ENCODE measurements at places on chromosomes 11 and 22.

DNA sequence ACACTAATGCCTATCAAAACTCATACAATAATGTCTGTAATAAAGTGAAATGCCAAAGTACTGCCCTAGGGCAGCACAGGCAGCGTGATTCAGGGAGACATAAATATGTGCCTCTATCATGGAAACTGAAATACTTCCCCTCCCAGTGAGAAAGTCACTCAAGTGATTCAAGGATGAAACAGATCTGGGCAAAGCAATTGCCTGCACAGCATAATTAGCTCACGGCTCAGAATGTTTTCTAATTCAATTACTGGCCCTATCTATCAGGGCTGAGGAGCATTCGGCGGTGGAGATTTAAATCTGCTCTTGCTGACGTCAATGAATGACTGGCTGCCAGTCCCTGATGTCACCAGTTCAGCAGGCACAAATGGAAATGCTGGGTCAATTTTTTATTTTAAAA lies 27.7 kb upstream of the PPP2R1B start:
- no peak for DNase-seq

DNA sequence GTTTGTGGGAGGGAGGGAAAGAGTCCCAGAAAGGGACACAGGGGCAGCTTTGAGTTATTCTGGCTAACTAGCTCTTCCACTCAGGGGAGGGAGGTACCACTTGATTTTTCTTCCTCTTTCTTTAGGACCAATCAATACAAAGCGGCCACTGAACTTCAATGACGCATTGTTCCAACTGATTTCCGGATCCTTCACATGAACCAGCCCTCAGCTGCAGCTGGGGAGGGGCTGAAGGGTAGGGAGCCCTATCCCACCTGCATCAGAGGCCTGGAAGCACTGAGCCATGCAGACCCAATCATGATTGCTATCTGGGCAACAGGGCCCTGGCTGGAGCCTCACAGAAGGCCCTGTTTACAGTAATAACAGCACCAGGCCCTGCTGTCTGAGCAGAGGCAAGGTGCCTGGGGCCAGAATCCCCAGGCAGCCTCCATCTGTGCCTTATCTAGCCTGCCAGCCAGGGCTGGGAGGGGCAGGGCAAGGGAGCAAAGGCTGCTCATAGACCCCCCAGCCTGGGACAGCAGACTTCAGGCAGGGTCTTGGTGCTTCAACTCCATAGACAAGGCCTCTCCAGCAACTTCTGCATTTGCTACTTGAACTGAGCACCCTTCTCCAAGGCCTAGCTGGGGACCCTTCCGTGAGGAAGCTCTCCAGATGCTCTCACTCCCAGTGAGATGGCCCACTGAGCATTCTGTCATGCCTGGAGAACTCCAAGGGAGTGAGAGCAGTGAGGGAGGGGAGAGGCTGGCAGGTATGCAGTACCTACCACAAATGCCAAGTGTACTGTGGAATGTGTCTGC lies 22.5 kb downstream of the CLPB start:
- no peak for DNase-seq

- DNase-seq = no peak
Measured at GRCh38 chr11:60930394-60930793, 6.1 kb downstream of the TMEM132A start.

DNA sequence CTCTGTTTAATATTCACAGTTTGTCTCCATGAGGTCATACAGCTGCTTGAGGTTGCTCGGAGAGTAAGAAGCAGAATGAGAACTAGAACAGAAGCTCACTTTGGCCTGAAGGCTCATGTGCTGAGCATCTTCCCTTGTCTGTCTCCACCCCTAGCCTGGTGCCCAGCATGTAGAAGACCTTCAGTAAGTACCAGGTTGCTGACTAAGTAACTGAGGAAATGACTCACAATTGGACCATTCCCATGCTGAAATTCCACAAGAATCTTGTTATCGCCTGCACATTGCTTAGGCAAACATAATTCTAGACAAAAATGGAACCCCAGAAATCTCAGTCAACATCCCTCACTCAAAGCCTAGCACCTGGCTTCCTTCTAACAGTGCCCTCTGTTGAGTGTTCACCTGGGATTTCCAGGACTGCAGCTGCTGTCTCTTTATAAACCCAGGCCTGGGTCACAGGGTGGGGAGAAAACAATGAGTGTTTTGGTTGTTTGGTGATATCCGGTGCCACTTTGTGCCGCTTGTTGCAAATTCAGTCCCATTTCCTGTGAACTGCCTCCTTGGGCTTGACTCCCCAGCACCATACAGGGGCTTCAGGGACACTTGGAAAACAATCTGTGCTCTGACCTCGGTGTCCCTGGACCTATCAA lies 406.8 kb downstream of the ETS1 start:
- no peak for DNase-seq

DNA sequence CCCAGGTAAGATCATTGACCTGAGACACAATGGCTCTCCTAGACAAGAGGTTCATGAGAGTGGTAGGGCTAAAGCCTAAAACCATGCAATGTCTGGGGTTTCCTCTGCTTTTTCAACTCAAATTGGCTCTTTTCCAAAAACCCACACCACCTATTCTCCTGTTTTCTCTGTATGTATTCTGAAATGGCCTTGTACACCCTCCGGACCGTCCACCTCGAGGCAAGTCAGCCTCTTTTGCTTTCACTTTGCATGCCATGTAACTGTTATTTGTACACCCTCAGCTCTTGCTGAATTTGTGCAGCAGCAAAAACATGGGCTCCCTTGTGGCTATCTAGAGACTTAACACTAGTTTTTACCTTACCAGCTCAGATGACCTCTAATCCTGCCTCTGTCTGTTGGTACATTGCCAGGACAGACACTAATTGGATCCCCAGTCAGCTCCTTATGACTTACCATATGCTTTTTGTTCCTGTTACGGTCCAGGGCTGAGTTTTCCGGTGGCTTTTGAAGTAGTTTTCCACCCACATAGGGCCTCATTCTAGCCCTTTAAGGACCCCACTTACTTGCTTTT lies 288.0 kb downstream of the SBF2 start:
- no peak for DNase-seq

- DNase-seq = no peak
Measured at GRCh38 chr11:79062814-79063762, 377.7 kb downstream of the TENM4 start.

DNA sequence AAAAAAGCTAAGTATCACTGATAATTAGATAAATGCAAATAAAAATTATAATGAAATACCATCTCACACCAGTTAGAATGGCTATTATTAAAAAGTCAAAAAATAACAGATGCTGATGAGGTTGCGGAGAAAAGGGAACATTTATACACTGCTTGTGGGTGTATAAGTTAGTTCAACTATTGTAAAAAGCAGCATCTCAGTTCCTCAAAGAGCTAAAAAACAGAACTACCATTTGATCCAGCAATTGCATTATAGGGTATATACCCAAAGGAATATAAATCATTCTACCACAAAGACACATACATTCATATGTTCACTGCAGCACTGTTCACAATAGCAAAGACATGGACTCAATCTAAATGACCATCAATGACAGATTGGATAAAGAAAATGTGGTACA lies 120.3 kb upstream of the ZBED5 start:
- no peak for DNase-seq

DNA sequence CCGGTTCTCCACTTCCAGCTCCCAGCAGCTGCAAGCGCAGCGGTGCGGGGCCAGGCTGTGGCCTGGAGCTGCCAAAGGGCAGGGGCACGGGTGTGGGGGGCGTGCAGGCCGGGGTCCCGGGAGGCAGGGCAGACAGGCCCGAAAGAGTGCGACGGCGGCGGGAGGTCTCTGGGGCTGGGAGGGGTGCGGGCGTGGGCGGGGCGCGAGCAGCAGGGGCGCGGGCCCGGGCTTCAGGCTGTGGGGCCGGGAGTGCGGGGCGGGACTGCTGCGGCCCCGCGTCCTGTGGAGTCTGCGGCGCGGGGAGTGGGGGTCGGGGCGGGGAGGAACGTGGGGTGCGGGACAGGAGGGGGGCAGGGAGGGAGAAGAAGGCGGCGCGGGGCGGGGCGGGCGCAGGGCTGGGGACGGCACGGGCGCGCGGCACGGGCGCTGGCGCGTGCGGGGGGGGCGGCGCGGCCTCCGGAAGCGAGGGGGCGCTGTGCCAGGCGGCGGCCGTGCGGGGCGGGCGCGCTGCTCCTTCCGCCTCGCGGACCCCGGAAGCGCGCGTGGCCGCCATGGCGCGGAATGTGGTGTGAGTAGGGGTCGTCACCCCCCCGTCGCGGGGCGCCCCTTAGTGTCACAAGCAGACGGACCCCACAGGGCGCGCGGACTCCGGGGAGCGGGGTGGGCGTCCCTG lies at the start of gene MRPL23:
Gene MRPL23, plus strand, starts transcription at position 521 of the 673 bp plus-strand sequence. Its CDS starts 31 bp downstream, at position 552.
- DNase-seq = no peak

GRCh38 chr22:27639248-27640086 lies 162.1 kb downstream of the MN1 start:
- DNase-seq = no peak

DNA sequence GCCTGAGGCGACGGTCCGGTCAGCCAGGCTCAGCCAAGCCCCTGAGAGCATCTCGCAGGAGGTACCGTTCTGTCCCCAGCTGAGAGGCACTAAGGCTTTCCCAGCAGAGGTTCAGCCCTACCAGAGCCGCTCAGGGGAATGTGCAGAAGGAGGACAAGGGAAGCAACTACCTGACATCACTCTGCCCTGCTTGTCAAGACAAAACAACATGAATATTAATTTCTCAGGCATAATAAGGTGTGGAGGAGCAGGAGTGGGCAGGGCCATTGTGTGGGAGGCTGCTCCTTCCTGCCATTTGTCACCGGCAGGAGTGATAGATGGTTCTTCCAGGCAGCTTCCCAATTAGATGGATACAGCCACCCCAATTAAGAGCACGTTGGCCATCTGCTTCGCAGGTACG lies 181.4 kb downstream of the KIRREL3 start:
- DNase-seq = no peak

GRCh38 chr22:17380359-17381087 lies 11.3 kb downstream of the CECR2 start:
- DNase-seq = no peak

DNA sequence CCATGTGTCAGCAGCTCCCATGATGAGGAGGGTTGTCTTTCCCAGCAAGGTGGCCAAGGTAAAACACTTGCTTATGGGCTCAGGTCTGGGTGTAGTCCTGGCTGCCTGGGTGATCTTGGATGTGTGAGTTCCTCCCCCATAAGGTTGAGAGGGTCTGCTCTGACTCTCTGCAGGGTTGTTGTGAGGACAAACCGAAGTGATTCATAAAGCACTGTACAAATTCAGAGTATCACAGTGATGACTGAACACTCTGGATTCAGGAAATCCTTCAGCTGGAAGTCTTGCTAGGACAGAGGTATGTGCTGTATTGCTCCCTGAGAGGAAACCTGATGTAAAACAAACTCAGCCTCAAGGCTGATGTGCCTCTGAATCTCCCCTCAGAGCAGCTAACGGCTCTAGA lies 220.9 kb upstream of the PITPNB start:
- DNase-seq = no peak

DNA sequence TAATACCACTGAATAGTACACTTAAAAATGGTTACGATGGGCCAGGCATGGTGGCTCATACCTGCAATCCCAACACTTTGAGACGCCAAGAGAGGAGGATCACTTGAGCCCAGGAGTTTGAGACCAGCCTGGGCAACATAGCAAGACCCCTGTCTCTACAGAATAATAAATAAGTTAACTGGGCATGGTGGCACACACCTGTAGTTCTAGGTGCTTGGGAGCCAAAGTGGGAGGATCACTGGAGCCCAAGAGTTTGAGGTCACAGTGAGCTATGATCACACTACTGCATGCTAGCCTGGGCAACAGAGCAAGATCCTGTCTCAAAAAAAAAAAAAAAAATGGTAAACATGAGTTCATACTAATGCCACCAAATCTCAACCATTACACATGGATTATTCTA lies 61.3 kb downstream of the CD6 start:
- DNase-seq = peak; percentile 6

DNA sequence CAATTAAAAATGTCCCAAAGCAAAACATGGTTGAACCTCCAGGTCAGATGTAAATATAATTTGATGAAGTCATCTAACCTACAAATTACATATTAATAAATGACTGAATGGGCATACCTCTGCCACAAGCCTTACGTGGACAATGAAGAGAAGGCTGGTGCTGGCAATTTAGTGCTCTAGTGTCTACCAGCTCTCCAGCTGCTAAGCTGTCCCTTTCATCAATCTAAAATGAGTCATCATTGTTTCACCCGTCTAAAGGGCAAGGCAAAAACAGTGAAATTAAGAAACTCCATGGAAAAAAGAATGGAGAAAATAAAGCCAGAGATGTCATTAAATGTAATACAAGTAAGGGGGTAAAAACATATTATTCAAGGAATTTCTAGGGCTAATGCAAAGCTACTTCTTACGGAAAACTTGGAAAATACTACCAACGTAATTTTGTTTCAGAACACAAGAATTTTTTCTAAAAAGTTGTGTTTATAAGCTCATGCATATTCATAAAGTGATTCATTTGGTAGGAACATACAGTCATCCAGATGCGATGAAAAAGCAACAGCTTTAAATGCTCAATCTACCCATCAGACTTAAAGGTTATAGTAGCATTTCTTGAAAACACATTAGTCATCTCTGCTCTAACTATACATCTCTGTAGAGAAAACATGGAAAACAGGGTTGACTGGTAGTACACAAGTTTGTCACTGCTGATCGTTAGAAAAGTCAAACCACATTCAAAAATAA lies 71.5 kb downstream of the SIK3 start:
- DNase-seq = no peak

DNA sequence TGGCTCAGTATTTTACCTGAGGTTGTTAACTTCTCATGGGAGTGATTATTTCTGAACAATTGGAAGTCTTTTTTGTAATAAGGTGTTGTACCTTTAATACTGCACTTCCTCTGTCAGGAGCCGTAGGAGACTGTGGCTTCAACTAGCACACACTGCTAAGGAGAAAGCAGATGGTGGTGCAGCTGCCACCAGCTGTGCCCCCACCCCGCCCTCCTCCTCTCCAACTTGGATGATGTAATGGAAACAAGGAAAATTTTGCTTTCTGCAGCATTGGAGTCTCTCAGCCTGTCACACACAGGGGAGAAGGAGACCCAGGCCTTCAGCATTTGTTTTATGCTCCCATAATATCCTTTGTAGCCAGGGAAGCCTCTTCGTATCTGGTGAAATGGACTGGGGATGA lies 91.2 kb downstream of the TEAD1 start:
- no peak for DNase-seq
